ENCODE measurements at places on chromosomes 4 and X.

DNA sequence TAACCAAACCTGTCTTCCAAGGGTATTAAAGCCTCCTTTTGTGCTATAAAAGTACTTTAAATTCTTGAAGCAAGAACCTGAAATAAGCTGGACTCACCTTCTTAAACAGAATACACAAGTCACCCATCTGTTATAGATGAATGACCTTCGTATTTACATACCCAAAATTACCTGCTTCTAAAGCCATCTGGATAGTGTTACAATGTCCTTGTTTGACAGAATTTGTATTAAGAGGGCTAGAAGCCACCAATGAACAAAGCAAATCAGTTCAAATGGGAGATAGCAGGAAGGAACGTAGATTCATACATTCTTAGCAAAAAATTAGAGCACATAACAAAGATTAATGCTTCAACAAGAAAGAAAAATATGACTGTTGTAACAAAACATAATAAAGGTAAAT, 33.7 kb upstream of the CCSER1 start:
- no peak for DNase-seq

DNA sequence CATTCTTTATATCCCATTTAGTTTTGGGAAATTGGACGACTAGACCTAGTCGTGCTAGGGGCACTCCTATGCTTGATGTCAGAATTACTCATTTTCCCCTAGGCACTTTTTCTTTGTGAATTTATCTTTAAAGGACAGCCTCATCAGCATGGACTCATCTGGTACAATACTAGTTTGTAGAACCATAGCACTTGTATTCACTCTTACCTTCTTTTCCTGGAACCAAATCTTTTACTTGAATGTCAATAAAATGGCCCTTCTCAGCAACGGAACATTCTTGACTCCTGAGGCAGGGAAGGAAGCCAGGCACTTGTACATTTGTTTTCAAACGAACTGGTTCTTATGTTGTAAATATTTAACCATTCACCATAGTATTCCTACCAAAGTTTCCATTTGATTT, 187.1 kb downstream of the SHROOM3 start:
- no peak for DNase-seq

DNA sequence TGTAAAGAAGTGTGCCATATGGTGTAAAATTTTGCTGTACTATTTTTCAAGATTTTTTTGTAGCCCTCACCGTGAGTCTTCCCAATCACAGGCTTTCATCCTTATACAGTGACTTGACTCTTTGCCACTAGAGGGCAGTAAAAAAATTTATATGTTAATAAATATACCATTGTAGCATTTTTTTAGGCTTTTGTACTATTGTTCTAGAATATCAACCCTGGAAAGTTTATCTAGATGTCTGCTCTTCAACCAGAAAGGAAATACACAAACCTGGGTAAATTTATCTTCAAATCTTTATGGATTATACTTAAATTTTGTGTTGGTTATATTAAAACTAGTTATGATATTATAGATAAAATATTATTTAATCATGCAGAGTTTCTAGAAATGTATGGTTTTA, 235.3 kb downstream of the TENM3 start:
- no peak for DNase-seq

DNA sequence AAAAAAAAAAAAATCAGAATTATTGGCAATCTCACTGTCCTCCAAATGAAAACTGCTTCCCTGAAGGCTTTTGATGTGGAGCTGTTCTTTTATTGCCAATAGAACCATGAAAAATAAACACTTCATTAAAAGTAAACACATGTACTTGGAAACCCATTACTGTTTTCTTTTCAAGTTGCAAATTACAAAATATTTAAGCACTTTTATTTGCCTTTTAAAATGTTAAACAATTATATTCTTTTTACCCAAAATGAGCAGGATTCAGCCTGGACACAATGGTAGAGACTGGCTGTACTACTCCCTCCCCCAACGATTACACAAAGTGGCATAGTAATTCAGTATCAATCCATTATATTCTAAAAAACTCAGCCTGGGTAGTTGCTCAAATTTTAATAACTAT, 60.9 kb downstream of the SH2D1A start:
- DNase-seq = no peak

DNA sequence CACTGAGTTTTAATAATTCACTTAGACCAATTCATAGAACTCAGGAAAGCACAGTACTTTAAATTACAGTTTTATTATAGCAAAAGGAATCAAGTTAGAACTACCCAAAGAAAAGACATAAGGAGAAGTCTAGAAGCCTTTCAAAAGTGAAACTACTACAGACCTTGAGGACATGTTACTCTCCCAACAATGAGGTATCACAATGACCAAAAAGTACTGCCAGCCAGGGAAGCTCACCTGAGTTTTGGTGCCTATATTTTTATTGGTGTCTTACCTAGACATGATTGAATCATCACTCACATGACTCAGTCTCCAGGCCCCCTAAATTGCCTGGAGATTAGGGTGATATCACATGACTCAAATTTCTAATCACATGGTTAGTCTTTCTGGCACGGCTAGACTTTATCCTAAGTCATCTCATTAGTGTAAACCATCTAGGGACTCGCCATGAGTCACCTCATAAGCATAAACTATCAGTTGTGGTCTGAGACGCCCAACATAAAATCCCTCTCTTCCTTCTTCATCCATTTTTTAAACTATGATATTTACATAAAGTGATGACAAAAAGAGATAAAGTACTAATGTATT, 372.3 kb downstream of the TMA16 start:
- no peak for DNase-seq

DNA sequence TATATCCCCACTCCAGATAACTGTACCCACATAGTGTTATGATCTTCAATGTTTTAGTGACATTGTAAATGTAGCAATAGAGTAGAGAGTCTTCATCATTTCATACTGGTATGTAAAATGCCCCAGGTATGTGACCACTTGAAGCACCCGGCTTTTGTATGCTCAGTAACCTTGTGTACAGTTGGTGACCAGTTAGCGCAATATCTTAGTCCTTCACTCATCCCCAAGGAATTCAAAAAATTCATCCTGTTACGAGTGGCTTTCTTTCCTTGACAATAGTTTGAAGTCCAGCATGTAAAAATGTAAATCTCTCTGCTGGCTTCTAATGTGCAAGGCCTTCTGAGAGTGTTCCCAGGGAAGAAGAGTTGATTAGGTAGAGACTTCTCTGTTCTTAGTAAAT, 145.6 kb downstream of the ARX start:
- DNase-seq = no peak

DNA sequence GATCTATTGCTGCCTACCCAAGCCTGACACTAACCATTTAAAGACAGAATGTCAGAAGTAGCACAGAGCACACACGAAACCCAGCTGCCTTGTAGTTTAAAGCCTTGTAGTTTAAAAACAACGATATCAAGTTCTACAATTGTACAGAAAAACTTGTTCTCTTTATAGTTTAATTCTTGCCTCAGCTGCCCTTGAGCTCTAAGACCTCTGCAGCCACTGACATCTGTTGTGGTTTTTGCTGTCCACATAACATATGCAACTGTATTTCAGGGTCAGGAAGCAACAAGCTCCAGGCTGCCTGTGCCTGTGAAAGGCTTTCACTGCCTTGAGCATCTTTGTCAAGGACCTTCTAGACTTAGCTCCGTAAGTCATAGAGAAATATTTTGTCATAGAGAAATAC, 227.2 kb downstream of the SPCS3 start:
- DNase-seq = no peak

DNA sequence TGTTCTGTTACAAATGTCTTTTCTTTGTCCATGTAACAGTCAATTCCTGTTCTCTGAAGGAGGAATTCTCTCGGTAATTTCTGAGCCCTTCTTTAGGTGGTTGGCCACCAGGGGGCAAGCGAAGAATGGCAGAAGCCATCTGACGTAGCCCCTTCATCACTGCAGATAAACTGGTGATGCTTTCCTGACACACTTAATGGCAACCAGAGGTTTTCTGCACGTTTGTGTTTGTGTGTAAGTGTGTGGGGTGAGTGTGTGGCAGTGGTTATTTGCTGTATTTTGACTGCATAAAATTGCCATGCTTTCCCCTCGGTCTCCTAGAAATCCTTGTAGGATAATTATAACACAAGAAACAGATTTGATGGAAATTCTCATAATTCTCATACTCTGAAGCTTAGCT, 64.8 kb upstream of the STOX2 start:
- DNase-seq = peak; percentile 37

DNA sequence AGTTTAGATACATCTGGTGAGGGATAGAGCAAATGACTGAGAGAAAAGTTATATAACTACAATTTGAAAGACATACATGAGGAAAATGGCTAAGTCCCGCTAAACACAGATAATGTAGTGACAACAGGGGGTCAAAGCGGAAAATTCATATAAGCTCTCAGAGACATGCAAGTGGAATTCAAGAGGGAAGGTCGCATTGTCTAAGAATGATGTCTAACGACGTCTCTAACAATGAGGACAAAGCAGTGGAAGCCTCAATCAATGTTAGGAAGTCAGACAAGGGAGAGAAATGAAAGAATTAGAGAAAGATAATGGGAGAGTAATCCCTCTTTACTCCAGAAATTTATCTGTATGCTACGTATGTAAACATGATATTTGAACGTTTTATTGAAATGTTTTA, 113.4 kb downstream of the ANTXR2 start:
- DNase-seq = no peak

GRCh38 chrX:55088795-55089489, at the start of gene PAGE2:
TSS of gene PAGE2 (plus strand) at chrX:55089018. CDS start at chrX:55090021, 1,003 bp downstream.
- no peak for DNase-seq

GRCh38 chrX:17438221-17438620, 63.2 kb downstream of the NHS start:
- DNase-seq = no peak

- DNase-seq = no peak
These were observed 218.1 kb upstream of the GK2 start for GRCh38 chr4:79626101-79626500.

GRCh38 chr4:61336916-61337315, 136.8 kb downstream of the ADGRL3 start:
- no peak for DNase-seq

DNA sequence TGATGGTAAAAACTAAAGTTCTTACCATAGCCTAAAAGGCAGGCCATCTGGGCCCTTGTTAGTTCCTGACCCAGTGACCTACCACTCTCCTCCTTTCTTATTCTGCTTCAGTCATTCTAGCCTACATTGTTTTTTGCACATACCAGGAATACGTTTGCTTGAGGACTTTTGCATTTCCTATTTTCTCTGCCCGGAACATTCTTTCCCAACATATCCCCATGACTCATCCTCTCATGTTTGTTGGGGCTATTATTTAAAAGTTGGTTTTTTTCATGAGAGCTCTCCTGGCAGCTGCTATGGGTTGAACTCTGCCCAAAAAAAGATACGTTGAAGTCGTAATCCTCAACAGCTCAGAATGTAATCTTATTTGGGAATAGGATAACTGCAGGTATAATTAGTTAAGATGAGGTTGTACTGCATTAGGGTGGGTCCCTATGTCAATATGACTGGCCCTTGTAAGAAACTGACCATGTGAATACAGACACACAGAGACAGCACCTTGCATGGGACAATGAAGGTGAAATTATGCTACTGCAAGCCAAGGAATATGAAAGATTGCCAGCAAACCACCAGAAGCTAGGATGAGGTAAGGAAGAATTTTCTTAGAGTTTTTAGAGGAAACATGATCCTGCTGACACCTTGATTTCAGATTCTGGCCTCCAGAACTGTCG, 138.3 kb upstream of the PDHA2 start:
- no peak for DNase-seq

- DNase-seq = no peak
These were observed 4.2 kb downstream of the CPEB2 start for GRCh38 chr4:15006416-15007024.

DNA sequence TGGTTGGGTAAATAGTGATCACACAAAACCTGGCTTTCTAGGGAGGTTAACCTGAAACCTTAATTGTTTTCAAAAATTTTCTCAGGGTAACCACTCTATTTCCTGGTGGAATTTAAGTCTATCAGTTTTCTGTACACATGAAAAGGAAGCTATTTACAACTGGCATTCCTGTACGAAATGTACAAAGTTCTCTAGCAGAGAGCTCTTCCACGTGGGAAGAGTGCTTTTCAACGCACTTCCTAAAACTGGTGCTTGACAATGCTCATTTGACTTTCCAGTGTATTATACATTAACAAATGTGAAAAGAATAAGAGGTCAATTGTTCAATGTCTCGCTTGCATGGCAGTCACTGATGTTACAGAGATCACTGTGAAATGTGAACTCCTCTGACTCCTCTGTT, 2.8 kb upstream of the SOD3 start:
- no peak for DNase-seq

DNA sequence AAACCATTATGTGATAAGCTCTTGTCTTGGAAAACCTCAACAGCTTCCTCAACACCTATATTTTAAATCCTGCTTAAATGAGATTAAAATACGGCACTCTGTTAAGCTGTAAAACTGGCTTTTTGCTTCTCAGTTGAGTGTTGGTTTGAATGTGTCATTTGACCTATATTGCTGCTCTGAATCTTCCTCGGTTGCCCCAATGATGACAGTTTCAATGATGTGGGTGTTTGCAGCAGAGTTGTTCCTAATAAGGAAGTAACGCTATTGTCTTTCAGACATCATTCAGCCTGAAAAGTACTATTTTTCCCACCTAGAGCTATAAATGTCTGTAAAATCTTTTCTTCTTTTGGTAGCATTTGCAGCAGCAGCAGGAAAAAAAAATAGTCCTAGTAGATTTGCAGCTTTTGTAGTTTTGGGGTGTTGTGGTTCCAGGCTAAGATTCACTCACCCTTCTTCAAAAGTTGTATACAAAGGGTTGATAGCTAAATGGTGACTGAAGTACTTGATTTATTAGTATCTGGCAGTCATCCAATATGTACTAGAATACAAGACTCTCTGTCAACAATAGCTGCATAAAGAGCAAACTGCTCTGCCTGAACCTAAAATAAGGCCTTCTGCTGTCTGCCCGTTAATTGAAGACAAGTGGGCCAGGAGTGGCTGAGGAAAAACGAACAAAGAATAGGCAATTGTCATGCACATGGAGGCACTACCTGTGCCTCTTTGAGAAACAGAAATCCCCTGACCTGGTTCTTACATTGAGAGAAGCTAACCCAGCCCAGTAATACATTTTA, 333.1 kb downstream of the IL1RAPL1 start:
- no peak for DNase-seq

GRCh38 chr4:10245751-10246150, 129.2 kb upstream of the WDR1 start:
- no peak for DNase-seq

DNA sequence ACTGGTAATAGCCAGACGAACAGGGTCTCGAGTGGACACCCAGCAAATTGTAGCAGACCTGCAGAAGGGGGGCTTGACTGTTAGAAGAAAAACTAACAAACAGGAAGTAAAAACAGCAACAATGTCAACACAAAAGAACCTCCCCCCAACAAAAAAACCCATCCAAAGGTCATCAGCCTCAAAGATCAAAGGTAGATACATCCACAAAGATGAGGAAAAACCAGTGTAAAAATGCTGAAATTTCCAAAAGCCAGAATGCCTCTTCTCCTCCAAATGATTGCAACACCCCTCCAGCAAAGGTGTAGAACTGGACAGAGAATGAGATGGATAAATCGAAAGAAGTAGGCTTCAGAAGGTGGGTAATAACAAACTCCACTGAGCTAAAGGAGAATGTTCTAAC, 313.0 kb upstream of the TEX13C start:
- DNase-seq = no peak

GRCh38 chr4:70515367-70516250, 2.8 kb upstream of the AMTN start:
- DNase-seq = no peak
